ENCODE measurements at places on chromosomes 2 and 18.

DNA sequence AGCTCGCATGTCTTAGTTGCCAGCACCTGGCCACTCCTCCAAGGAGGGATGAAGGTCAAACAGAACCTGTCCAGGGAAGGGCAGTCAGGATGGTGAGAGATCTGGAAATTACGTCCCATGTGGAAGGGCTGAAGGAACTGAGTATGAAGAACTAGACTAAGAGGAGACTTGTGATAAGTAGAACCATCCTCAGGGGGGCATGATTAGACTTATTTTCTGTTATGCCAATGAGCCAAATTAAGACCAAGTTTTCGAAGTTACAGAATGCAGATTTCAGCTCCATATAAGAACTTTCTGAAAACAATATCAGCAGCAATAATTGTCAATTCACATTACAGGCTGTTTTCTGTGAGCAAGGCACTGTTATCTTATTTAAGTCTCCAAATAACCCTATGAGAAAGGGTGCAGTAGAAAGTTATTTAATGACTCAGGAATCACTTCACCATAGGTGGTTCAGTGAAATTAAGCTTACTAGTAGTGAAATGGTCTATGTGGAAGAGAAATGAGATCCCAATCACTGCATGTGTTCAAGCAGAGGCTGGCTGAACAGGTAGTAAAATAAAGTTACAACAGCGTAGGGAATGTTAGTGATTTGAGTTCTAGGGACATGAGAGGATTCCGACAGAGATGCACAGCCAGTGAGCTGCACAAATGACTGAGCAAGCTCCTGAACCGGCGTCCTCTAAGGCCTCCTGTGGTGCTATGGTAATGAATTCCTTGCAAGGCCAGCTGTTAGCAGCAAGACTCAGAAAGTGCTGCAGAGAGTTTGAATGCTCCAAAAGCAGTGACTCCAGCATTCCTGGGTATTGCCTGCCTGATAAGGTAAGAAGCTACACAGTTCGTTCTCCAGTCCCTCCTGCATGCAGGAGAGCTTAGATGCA lies 4.5 kb upstream of the DYM start:
- peak; percentile 85 for DNase-seq

GRCh38 chr2:52395912-52396311 lies 1364.0 kb upstream of the NRXN1 start:
- no peak for DNase-seq

GRCh38 chr2:190563109-190563508 lies 28.6 kb upstream of the NEMP2 start:
- DNase-seq = peak; percentile 6

- no peak for DNase-seq
Observed at GRCh38 chr2:179211355-179211754, 53.3 kb downstream of the SESTD1 start.

- DNase-seq = no peak
Observed at GRCh38 chr2:8243748-8244400, 438.0 kb upstream of the ID2 start.

DNA sequence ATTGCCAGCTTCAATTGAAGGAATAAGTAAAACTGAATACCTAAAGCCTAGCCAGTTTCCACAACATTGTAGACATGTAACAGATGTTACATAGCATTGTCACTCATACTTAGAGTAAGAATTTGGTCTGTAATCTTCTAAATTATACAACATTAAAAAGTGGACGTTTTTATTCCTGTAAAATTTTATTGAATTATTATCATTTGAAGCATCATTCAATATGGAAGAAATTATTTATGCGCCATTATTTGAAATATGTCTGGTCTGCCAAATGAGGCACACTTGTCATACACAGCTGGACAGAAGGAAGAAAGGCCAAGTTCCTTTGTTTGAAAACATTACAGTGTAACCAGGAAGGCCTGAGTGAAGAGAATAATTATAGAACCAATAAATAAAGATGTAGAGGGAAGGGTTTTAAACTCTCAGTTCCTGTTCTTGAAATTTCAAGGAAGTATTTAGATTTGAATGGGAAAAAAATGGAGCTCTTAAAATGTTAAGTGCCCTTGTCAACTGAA lies 575.5 kb downstream of the LRRTM4 start:
- DNase-seq = peak; percentile 4

DNA sequence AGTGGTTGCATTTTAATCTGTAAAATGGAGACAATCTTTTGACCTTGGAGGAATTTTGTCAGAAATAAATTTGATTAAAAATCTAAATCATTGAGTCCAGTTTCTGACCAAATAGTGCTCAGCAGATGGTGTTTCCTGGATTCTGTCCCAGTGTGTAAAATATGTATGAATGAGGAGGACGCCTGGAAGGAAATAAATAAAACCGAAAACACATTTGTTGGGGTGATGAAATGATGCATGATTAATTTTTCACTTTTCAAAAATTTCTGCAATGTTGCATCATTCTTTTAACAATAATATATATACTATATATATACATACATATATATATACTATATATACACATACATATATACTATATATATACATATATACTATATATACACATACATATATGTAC lies 261.1 kb upstream of the TRIB2 start:
- no peak for DNase-seq

Measured in NCI-H69 (cell line).